ENCODE measurements at places on chromosomes 7 and 10.

- no peak overlapping the region for H3K4me3 ChIP-seq
- no peak for DNase-seq
- no peaks in the 10 kb centered on the region for H3K27me3 ChIP-seq
These were observed 69.1 kb downstream of the MEST start for GRCh38 chr7:130560972-130561371.

DNA sequence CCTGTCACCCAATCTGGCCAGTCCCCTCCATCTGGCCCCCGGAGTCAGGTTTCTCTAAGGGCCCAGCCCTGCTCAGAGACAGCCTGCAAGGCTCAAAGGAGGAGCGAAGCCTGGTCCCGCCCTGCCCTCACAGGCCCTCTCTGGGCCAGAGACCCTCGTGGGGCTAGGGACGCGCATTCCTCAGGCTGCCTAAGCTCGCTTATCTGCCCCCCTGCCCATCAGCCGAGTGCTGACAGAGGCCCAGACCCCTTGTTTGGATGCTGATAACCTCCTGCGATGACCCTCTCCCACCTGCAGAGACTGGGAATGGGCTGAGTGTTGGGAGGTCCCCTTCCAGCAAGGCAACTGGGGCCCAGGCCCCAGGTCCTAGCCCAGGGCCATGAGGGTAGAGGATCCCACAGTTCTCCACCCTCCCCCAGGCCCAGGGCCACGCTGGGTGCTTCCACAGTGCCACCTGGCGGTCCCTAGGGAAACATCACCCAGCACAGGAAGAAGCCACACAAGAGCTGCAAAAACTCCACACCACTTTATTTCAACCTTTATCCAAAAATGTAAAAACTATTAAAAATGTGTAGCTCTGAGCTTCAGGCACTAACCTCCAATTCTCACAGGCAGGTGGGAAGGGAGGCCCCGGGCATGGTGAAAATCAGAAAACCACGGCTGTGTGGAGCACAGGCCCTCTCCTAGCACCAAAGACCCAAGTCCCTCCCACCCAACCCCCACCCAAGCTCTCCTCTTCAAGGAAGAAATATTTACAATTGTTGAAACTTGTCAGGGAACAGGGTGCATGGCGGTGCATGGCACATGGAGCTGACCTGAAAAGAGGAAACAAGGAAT, 2.2 kb downstream of the NPM3 start:
- peak; percentile 79 for DNase-seq
- H3K36me3 ChIP-seq: peaks cover 14% of the 10 kb centered on the region

DNA sequence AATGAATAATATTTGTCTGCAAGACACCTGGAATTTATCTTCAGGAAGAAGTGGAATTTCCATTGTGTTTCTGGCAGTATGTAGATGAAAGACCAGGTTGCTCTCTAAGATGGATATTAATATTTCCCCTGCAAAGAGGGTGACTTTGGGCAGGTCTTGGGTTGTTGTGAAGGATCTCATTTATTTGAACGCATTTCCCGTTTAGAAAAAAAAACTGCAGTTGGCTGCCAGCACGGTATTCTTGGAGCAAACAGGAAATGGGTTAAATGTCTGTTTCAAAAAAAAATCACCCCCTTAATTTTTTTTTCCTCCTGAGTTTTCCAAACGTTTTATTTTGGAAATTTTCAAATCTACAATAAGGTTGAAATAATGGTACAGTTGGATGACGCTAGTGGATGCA, 11.5 kb downstream of the EIF4H start:
- no peak overlapping the region for H3K4me3 ChIP-seq
- H3K36me3 ChIP-seq: peaks cover 59% of the 10 kb centered on the region
- peak overlapping the region; percentile 50 for H3K27ac ChIP-seq
- H3K4me1 ChIP-seq: peaks cover 54% of the 10 kb centered on the region
- H3K27me3 ChIP-seq: no peaks in the 10 kb centered on the region

DNA sequence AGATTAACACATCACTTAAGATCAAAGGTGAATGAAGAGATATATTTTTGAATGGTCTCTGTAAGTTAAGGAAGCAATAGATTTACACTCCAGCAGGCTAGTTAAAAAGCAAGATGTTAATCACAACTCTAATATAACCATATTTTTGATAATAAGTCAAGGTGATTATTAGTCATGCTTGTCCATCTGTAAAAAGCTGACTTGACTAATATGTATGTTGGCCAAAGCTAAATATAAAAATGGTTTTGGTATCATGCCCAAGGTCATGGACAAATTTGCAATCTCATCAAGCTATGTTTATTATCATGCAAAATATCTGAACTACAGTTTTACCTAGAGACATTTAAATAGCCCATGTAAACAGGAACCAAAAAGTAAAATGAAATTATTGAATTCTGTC, 102.6 kb upstream of the CSTF2T start:
- DNase-seq: no peak
- no peaks in the 10 kb centered on the region for H3K36me3 ChIP-seq
- no peak overlapping the region for H3K27ac ChIP-seq
- no peaks in the 10 kb centered on the region for H3K4me1 ChIP-seq
- peaks cover 4% of the 10 kb centered on the region for H3K27me3 ChIP-seq
- no peak overlapping the region for H3K4me3 ChIP-seq

DNA sequence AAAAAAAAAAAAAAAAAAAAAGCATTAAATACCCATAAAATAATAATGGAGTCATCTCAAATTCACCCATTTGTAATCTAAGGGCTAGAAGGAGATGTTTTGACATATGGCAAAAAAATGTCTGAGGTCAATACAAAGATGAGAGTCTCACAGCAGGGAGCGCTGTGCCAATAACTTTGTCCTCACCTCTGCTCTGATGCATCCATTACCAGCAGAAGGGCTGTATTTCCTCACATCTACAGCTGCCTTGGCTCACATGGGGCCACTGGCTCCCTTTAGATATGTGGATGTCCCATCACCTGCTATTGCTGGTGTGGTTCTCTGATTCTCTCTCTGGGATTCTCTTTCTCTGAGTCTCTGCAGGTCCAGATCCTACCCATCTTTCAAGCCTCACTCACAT, 90.3 kb upstream of the FAM133B start:
- peaks cover 65% of the 10 kb centered on the region for H3K4me1 ChIP-seq
- DNase-seq: no peak
- peak overlapping the region; percentile 75 for H3K27ac ChIP-seq
- no peak overlapping the region for H3K4me3 ChIP-seq
- peaks cover 68% of the 10 kb centered on the region for H3K36me3 ChIP-seq

GRCh38 chr10:67802767-67803538, 35.0 kb downstream of the DNAJC12 start:
- no peak overlapping the region for H3K4me3 ChIP-seq
- no peak for DNase-seq
- no peak overlapping the region for H3K27ac ChIP-seq
- H3K27me3 ChIP-seq: no peaks in the 10 kb centered on the region
- peaks cover 22% of the 10 kb centered on the region for H3K4me1 ChIP-seq

GRCh38 chr7:130840599-130840998, 106.6 kb upstream of the KLF14 start:
- H3K4me1 ChIP-seq: peaks cover 25% of the 10 kb centered on the region
- no peak overlapping the region for H3K27ac ChIP-seq
- no peak for DNase-seq

GRCh38 chr10:86651631-86652331, 2.6 kb upstream of the OPN4 start:
- H3K36me3 ChIP-seq: no peaks in the 10 kb centered on the region
- no peaks in the 10 kb centered on the region for H3K4me1 ChIP-seq
- H3K4me3 ChIP-seq: no peak overlapping the region
- DNase-seq: no peak

- no peak for DNase-seq
- no peaks in the 10 kb centered on the region for H3K4me1 ChIP-seq
- no peaks in the 10 kb centered on the region for H3K36me3 ChIP-seq
- no peak overlapping the region for H3K27ac ChIP-seq
- H3K27me3 ChIP-seq: no peaks in the 10 kb centered on the region
These were observed 23.9 kb upstream of the PPP1R17 start for GRCh38 chr7:31663072-31663471.

- H3K27ac ChIP-seq: peak within 1 kb of the TSS; percentile 97
- peak; percentile 100 for DNase-seq
- H3K36me3 ChIP-seq: no peaks in the 10 kb centered on the region
- peak within 1 kb of the TSS; percentile 98 for H3K4me3 ChIP-seq
These were observed at the start of gene FBXO24 for GRCh38 chr7:100586266-100587025. FBXO24 (plus strand) TSS chr7:100586328; CDS start chr7:100586626, 298 bp downstream.

- peak; percentile 46 for DNase-seq
- peaks cover 5% of the 10 kb centered on the region for H3K4me1 ChIP-seq
- H3K27me3 ChIP-seq: peaks cover 27% of the 10 kb centered on the region
- H3K4me3 ChIP-seq: no peak overlapping the region
These were observed 101.6 kb downstream of the RAPGEF5 start for GRCh38 chr7:22255342-22255741.

GRCh38 chr10:14601872-14602725, 172.6 kb downstream of the FAM107B start:
- H3K27ac ChIP-seq: peak overlapping the region; percentile 88
- peak; percentile 86 for DNase-seq
- H3K4me3 ChIP-seq: peak overlapping the region; percentile 97
- peaks cover 64% of the 10 kb centered on the region for H3K4me1 ChIP-seq

DNA sequence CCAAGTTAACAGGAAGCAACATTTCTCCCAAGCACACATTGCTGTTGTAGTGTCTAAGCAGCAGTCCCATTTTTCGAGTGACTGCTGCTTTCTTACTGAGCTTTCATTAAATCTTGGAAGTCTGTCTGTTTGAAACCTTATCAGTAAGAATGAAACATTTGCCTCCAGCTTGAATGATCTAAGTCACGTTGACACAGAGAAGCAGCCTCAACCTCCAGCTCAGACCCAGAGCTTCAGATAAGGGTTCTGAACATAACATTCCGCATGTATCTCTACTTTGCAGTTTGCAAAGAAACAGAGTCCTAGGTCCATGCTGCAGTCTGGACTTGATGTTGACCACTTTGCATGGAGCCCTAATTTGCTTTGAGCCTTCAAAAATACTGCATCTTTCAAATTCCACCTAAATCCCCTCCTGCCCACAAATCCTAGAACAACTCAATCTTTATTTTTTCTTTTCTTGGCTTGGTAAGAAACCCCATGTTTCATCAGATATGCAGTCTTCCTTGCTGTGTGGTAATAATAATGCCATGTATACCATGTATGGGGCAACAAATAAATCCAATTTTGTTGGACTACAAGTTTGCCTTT, 698.7 kb upstream of the IGFBP3 start:
- no peak for DNase-seq
- no peaks in the 10 kb centered on the region for H3K4me1 ChIP-seq
- H3K4me3 ChIP-seq: no peak overlapping the region
- no peak overlapping the region for H3K27ac ChIP-seq
- no peaks in the 10 kb centered on the region for H3K27me3 ChIP-seq
- no peaks in the 10 kb centered on the region for H3K36me3 ChIP-seq

- no peak overlapping the region for H3K4me3 ChIP-seq
- no peaks in the 10 kb centered on the region for H3K36me3 ChIP-seq
- DNase-seq: no peak
- no peak overlapping the region for H3K27ac ChIP-seq
- peaks cover 10% of the 10 kb centered on the region for H3K27me3 ChIP-seq
- no peaks in the 10 kb centered on the region for H3K4me1 ChIP-seq
These were observed 58.2 kb downstream of the SLIT1 start for GRCh38 chr10:97127509-97127908.

DNA sequence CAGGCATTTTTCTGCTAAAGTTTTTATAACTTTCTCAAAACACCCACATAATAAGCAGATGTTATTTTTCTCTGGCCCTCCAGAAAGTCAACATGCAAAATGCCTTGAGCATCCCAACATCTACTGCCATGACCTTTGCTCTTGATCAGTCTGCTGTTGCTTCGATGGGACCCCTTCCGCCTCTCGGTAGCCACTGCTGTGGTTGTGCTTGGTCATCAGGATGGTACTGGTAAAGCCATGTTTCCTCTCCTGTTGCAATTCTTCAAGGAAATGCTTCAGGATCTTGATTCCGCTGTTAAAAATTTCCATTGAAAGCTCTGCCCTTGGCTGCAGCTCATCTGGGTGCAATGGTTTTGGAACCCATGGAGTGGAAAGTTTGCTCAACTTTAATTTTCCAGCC, 533.0 kb downstream of the DNAJB6 start:
- no peak overlapping the region for H3K4me3 ChIP-seq
- no peak overlapping the region for H3K27ac ChIP-seq
- H3K27me3 ChIP-seq: no peaks in the 10 kb centered on the region
- H3K4me1 ChIP-seq: peaks cover 2% of the 10 kb centered on the region
- no peak for DNase-seq

- H3K4me1 ChIP-seq: peaks cover 25% of the 10 kb centered on the region
- DNase-seq: no peak
- peaks cover 26% of the 10 kb centered on the region for H3K27me3 ChIP-seq
- H3K36me3 ChIP-seq: no peaks in the 10 kb centered on the region
- no peak overlapping the region for H3K27ac ChIP-seq
- H3K4me3 ChIP-seq: no peak overlapping the region
These were observed 33.1 kb downstream of the ASB13 start for GRCh38 chr10:5633166-5633749.

GRCh38 chr10:61063034-61063433, 119.0 kb upstream of the RHOBTB1 start:
- no peak overlapping the region for H3K4me3 ChIP-seq
- H3K27me3 ChIP-seq: peaks cover 2% of the 10 kb centered on the region
- no peak for DNase-seq
- no peaks in the 10 kb centered on the region for H3K4me1 ChIP-seq
- H3K36me3 ChIP-seq: no peaks in the 10 kb centered on the region

DNA sequence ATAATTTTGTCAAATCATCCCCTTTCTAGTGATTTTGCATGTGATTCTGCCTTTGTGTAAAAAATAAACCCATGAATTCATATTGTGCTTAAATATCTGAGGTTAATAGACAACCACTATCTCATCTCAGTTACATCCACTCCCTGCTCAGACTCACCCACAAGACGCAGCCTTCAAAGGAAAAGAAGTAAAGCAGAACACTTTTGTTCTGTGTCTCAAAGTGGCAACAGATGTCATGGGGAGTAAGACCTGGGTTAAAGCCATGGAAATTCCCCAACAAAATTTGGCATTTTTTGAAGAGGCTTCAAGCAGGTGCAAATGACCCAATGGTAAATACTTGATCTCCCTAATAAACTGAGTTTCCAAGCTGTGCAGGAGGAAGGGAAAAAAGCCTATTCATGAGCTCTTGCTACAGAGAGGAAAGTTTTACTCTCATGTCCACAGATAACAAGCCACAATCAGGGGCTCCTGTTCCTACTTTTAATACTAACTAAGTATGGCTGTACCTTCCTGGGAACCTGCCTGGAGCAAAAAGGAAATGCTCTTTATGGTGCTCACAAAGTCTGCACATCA, 4.7 kb downstream of the CYP3A7 start:
- H3K27ac ChIP-seq: no peak overlapping the region
- no peak for DNase-seq
- H3K27me3 ChIP-seq: no peaks in the 10 kb centered on the region
- H3K36me3 ChIP-seq: no peaks in the 10 kb centered on the region

DNA sequence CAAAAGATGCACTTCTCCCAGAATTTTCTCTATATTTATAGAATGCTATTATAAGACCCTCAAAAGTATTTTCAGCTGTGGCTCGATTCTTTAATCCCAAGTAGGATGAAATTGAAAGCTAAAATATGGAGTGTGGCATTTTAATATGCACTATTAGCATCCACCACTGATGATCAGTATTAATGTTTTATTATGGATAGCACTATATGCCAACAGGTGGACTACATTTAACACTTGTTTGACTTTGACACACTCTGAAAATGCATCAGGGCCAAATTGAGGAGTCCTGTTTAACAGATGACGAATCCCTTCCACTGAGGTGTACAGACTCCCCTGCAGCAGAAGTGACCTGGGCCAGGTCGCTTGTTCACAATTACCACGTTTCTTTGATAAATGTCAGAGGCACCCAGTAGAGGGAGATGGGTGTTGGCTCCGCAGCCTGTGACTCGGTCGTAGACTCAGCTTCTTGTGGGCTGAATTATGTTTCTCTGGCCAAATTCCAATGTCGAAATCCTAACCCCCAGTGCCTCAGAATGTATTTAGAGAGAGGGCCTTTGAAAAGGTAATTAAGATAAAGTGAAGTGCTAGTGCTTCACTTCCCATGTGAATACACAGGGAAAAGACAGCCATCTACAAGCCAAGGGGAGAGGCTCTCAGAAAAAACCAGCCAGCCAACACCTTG, 48.1 kb downstream of the WIPF3 start:
- no peak overlapping the region for H3K27ac ChIP-seq
- H3K4me1 ChIP-seq: no peaks in the 10 kb centered on the region
- H3K36me3 ChIP-seq: no peaks in the 10 kb centered on the region
